Activated T-helper 1 cell treated with anti-CD3 and anti-CD28 coated beads, Interleukin-2, amount 50 U/mL, for 16 hours (primary cell): ENCODE measurements at places on chromosomes 3 and 15.

DNA sequence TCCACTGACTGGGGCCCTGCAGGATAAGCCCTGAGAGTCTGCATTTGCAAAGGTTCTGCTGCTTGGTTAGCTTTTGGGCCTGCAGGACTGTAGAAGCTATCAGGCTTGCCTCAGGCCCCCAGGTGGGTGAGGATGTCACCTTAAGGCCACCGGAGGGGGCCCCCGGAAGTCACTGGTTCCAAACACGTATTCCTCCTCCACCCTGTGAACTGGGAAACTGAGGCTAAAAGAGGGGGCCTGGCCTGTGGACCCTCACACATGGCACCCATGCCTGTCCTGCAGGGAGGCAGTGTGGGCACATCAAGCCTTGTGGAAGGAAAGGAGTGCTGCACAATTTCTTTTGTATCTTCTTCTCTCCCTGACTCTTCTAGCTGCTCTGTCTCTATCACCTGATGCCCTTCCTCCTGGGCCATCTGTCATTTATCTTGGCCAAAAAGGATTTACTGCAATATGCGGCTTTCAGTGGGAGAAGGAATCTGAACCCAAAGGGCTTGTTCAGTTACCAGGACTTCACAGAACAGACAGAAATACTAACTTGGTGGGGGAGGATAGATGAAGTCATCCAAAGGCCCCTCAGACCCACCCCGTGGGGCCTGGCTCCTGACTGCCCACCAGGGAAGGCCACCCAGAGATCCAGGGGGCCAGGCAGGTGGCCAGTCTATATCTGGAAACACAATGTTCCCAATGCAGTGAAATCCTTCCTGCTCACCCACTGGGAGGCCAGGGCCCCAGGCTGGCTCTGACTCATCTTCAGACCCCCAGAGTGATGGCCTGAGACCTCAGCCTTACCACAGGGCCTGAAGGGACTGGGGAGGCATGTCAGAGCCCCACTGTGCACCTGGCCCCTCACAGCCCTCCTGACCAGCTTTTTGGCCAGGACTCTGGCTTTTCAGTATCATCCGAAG, 18.3 kb downstream of the UBAP1L start:
- DNase-seq = no peak

DNA sequence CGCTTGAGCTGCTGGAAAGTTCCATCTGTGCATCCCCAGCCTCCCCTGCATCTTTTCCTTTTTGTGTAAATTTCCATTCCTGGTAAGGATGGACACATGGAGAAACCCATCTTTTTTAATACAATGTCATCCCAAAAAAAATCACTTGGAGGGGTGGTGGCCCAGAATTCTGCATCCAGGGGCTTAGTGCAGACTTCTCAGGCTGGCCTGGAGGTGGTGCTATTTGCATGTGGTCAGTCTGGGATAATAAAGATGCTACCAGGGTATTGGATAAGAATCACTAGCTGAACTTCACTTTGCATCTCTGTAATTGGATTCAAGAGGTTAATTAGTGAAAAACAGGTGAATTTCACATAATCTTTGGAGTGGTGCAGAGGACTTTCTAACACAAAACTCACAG, 1.8 kb upstream of the ZSCAN2 start:
- no peak for DNase-seq

DNA sequence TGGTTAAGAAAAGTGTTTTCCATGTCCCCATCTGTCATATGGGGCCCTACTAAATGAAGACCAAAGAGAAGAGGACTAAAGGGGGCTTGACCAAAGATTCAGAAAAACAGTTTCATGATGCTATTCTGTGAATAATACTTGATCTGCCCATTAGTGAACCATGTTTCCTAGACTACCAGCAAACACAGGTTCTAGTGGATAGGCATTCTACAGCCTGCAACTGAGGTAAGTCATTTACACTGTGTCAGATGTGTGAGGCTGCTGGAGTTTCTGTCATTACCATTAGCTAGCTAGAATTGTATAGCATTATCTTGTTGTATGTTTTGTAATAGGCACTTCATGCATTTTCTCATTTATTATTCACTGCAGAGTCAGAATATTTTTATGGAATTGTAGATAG, 6.6 kb downstream of the GPR171 start:
- no peak for DNase-seq

DNA sequence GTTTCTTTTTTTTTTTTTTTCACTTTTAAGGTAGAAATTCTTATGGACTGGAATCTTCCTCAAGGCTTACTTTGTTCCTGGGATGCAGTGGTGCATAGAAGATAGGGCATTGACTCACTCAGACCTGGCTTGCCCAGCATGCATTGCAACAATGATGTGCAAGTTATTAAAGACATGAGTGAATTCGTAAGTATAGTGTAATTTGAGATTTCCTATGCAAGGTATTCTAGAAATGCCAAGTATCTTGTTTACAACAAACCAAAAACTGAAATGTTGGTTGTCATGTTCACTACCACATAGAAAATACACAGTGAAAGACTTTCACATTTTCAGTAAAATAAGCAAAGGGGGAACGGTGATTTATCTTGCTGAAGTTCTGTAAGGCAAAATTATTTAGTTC, 56.5 kb upstream of the FNDC3B start:
- DNase-seq = no peak

DNA sequence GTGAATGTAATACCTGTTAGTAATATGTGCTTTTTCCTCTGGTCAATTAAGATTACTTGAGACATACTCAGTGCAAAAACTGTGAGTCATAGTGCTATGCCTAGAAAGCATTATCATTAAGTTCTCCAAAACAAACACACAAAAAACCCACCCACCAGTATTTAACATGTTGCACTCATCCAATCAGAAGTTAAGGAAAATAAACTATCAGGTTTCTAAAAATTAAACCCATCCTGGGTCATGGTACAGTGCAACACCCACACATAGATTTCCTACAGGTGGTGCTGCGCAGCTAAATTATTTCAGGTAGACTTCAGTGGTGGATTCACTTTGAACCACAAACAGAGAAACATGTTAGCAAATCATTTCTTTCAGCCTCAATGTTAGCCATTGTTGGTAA, 264.4 kb upstream of the VEPH1 start:
- DNase-seq = no peak

DNA sequence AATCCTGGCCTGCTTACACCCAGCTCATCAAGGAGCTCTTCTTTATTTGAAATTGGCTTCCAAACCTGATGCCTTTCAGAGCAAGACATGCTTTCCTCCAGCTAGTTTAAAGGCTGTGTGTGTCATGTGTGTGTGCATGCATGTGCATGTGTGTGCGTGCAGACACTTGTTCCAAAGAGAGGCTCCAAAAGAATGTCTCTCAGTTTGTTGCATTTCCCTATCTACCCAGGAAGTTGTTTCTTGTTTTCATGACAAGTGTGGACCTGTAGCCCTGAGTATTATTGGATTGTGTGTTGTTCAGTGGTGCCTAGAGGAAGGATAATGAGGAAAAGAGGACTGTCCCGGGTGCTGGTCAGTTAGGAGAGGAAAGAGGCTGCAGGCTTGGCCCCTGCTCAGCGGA, 240.0 kb downstream of the THSD4 start:
- DNase-seq = no peak

- DNase-seq = no peak
Observed at GRCh38 chr15:48402427-48403177, 71.4 kb downstream of the DUT start.

DNA sequence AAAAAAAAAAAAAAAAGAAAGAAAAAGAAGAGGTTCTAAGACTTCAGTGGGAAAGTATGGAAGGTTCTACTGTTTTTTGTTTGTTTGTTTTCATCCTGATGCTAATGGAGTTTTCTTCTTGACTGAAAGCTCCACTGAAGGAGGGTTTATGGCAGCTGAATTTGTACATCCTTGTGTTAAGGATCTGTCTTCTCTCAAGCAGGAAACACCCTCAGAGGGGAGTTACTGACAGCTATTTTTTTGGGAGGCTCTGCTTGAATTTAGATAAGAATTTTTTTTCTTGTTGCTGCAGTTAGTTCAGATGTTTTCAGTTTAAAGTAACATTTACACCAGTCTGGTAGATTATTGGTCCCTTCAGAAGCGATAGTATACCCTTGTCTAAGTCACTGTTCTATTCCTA, 325.3 kb downstream of the ROBO2 start:
- no peak for DNase-seq

DNA sequence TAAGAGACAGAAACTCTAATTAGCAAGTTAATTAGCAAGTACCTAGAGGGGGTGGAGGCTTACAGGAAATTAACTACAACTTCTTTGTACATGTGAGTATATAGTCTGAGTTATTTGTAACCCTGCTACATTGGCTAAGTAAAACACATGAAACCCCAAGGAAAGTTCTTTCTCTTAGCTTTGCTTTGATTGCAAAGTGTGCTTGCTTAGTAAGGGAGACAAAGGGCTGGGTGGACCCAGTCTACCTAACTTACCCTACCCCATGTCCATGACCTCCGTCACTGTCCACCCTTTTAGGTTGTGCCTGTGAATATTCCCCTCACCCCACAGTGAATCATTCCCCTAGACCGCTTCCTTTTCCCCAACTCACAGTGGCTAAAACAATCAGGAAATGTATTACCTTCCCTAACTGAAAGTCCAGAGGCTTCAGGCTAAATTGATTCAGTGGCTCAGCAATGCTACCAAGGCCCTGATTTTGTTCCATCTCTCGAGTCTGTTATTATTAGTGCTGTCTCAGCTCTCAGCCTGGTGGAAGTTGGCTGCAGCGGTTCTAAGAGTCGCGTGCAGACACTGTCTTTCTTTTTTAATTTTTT, 31.1 kb upstream of the RYR3 start:
- no peak for DNase-seq

GRCh38 chr3:69683082-69683806, 56.0 kb upstream of the MITF start:
- DNase-seq = no peak

DNA sequence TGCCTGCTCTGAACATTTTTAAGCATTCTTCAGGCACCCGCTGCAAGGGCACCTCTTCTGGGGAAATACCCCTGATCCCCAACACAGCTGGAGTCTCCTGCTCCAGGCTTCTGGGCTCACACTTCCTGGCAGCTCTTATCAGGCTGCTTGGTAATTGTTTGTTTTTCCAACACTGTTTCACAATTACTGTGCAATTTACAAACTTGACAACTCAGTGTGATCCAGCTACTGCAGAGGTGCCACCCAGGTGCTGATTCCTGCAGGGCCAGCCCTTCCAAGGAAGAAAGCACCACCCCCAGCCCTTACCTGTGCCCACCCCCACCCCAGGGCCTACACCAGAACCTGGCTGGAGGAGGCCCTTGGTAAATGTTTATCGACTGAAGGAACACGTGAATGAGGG, 66.5 kb downstream of the MAGEF1 start:
- DNase-seq = no peak

DNA sequence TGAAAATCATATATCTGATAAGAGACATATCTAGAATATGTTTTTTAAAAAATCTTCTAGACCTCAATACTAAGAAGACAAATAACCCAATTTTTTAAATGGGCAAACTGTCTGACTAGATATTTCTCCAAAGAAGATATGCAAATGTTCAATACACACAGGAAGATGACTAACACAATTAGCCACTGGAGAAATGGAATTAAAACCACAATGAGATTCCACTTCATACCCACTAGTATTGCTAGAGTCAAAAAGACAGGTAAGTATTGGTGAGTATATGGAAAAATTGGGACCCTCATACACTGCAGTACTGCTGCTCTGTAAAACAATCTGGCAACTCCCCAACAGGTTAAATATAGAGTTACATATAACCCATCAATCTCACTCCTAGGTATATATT, 33.1 kb upstream of the TOPAZ1 start:
- no peak for DNase-seq

GRCh38 chr3:117218641-117219048, 509.1 kb downstream of the TUSC7 start:
- DNase-seq = no peak

- DNase-seq = no peak
Observed at GRCh38 chr3:106247902-106248684, 379.3 kb upstream of the CBLB start.

- DNase-seq = no peak
Observed at GRCh38 chr15:68201153-68201878, 3.8 kb downstream of the CALML4 start.

- DNase-seq = no peak
Observed at GRCh38 chr3:54305409-54306099, 183.2 kb downstream of the CACNA2D3 start.

DNA sequence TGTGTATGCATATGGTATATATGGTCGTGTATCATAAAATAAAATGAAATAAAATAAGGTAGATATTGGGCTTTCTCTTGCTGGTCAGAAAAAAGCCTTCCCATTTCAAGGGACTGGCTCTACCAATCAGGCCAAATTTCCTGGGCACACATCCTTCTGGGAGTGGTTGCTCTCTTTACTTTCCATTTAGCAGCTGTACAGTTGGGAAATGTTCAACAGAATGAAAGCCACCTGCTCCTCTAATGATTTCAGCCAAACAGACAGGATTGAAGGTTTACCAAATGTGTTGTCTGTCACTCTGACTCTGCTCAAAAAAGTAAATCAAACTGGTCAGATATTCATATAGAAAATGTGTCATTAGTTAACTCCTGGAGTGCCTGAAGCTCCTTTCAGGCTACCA, 380.4 kb downstream of the ROBO2 start:
- DNase-seq = no peak

GRCh38 chr3:184631472-184631861, 69.9 kb downstream of the EPHB3 start:
- no peak for DNase-seq

DNA sequence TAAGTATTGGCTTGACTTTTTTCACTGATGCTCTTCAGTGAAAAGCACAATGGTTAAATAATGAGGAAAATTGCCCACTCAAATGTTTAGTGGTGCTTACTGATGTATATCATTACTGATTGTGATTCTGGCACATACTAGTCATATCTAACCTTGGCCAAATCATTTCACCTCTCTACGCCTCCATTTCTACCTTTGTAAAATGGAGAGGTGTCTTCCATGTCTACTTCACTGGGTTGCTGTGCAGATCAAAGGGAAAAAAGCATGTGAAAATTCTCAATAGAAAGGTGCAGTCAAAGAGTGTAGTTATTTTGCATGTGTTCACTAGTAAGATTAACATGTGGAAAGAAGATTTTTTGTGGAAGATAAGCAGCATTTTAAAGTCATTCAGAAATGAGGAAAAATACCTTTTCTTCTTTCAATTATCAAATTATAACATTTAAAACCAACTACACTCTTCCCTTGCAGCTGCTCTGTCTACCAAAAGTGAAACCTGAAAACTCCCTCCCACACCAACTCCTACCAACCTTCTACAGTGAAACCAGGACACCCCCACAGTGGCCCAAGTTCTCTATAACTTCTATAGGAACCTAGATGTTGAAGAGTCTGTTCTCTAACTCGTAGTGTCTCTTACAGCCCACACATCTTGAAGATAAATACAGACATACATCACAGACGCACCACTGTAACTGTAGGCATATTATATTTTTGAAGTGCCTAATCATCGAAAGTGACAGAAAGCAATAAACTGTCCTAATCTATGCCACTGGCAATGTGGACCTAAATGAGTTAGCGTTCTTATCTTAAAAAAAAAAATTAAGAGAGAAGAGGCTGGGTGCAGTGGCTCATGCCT, 1.4 kb downstream of the CD200R1 start:
- peak; percentile 23 for DNase-seq

- peak; percentile 1 for DNase-seq
Observed at GRCh38 chr3:171028025-171028778, 1.7 kb upstream of the SLC2A2 start.

- DNase-seq = no peak
Observed at GRCh38 chr15:100018191-100018590, 285.0 kb upstream of the LYSMD4 start.

- DNase-seq = no peak
Observed at GRCh38 chr3:165254812-165255211, 58.6 kb upstream of the SLITRK3 start.
